Left renal cortex interstitium (tissue), 4 donors: ENCODE measurements at places on chromosomes 1 and 21. TPM values are rescaled to one million over a fixed set of nuclear protein-coding genes. Genes with fewer than 3 reads are reported as not detected.

IQCC gene
- polyA plus RNA-seq: 10.4 TPM

DNA sequence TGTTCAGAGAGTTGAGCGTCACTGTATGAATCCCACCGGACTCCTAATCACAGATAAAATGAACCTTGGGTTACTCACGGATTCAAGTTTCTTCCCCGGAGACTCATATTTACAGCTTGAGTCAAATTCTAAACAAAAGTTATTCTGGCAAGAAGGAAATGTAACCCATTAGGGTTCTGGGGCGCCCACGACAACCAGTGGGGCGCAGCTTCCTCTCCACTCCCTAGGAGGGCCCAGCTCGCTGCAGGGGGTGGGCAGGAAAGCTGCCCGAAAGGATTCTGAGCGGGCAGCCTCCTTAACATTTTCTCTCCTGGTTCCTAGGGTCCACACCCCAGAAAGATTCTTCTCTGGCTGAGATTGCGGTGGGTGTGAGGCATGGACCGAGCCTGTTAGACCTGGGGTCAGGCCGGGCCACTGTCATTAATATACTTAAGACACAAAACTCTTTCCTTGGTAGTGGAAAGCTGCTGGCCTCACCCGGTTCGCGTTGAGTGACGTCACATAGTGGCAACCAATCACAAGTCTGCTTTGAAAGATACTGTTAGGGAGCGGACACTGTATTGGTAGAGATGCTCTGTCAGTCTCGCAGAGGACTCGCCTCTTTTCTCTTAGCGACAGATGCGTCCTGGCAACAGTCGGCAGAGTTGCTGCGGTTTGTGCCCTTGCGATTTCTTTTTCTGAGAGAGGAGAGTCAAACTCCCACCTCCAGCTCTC is 13.6 kb upstream of the MCOLN3 start:
- DNase-seq: peak; percentile 93

PRRX1 gene
- polyA plus RNA-seq: 4.5 TPM

- DNase-seq: no peak
Observed at GRCh38 chr1:152110860-152111514, 4.3 kb downstream of the TCHH start.

- no peak for DNase-seq
Observed at GRCh38 chr1:232456714-232457113, 173.2 kb downstream of the SIPA1L2 start.
